AG04449 (cell line): ENCODE measurements at places on chromosomes 1 and 21.

DNA sequence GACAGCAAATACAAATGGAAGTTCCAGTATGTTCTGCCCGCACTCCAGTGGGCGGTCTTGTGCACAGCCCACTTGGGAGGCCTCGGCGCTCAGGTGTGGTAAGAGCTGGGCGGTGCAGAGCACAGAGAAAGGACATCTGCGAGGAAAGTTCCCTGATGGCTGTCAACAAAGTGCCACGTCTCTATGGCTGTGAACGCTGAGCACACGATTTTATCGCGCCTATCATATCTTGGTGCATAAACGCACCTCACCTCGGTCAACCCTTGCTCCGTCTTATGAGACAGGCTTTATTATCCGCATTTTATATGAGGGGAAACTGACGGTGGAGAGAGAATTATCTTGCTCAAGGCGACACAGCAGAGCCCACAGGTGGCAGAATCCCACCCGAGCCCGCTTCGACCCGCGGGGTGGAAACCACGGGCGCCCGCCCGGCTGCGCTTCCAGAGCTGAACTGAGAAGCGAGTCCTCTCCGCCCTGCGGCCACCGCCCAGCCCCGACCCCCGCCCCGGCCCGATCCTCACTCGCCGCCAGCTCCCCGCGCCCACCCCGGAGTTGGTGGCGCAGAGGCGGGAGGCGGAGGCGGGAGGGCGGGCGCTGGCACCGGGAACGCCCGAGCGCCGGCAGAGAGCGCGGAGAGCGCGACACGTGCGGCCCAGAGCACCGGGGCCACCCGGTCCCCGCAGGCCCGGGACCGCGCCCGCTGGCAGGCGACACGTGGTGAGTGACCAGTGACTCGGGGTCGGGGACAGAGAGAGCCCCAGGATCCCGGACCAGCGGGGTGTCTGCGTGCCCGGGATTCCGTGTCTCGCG, at the start of gene IL12RB2:
Gene IL12RB2 (plus strand): TSS at position 623 of the 810 bp plus-strand sequence. CDS start 12,496 bp downstream, outside the sequence.
- DNase-seq = no peak

DNA sequence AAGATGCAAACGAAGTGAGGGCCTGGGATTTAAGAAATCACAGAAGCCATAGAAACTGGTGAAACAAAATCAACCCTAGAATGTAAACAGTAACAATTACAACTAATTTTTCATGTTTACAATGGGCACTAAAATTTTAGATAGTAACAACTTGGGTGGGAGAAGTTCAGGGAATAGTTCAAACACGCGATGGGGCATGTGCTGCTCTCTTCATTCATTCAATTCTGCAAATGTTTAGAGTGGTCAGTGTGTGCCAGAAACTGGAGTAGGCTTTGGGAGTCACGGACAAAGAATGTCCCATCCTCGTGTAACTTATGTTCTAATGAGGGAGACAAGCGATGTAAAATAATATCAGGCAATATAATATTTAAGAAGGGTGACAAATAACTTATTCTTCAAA, 133.4 kb downstream of the GREM2 start:
- no peak for DNase-seq

DNA sequence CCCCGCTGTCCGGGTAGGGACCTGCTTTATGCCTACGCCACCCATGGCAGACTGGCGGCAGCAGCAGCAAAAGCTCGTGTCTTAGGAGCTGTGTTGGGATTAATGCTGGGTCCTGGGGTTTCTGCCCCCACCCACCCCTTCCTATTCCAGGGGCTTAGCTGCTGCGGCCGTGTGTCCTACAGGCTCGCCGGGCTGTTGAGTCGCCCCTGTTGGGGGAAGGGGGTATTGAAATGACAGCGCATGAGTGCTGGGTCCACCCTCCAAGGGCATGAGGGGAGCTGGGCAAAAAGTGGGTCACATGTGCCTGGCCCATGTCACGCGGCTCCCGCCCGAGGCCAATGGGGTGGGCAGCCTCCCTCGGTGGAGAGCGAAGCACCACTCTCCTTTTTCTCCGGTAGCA, 118.3 kb upstream of the COL6A1 start:
- no peak for DNase-seq

- DNase-seq = no peak
These were observed 42.9 kb upstream of the TDRD10 start for GRCh38 chr1:154459080-154459479.

DNA sequence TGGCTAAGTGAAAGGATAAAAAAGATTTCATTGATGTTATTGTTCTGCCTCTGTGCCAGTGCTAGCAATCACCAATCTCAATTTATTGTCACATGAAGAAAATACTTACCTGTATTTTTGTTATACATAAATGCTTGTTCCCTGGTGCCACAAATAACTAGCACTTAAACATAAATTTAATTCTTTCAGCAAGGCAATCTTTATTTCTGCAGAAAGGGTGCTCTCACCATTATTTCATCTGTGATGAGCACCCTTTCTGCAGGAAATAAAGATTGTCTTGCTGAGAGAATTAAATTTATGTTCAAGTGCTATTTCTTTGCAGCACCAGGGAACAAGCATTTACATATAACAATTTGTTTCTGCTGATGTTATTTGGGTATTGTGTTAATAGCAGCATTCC, 87.2 kb downstream of the DIRAS3 start:
- DNase-seq = no peak

GRCh38 chr1:52386458-52386857, 17.8 kb downstream of the ORC1 start:
- DNase-seq = no peak

DNA sequence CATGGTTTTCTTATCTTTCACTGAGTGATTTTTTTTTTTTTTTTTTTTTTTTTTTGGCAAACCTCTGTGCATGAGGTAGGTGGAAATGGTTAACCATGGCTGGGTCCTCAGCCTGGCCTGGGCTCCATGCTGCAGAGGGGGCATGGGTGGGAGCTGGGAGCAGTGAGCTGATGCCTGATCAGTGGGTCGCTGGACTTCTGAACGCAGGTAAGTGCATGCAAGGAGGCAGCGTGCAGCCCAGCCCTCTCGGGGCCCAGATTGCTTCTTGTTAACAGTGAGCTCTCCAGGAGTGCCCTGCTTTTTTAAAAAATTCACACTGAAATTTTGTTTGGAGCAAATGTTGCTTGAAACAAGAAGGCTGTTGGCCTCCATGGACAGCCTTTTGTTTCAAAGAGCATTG, 75.2 kb downstream of the UCK2 start:
- DNase-seq = no peak
